ENCODE measurements at places on chromosomes 6 and 20.

GRCh38 chr6:30972816-30973215, 10.7 kb upstream of the MUC21 start:
- DNase-seq: no peak

GRCh38 chr6:144434308-144434990, 149.3 kb downstream of the UTRN start:
- DNase-seq: no peak

DNA sequence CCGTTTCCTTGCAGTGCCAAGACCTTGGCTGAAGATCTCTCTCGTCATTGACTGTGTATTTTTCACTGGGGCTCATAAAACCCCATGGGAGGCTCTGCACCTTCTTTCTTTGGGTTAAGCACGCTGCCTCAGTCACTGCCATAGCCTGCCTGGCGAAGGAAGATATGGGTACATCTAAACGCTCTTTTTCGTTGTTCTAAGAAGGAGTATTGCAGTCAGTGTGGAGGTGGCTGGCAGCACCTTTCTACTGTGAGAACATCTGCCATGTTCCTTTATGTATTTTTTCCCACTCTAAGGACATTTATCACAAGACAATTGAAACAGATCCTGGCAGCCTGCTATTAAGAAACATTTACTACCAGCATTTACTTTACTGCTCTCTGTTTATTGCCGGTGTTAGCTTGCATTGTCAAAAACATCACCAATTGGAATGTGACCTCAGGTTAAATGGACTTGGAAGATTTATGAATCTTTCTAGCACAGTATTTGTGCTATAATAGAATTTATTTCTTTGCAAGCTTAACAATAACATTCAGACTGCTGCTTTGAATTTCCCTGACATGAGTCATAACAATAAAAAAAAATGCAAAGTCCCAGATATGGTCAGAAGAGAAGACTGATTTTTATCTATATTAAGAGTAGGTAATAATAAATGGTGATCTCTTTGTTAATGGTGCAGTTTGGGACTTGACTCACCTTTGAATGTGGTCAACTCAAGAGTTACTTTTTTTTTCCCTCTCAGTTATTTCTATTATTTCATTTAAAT, 62.2 kb upstream of the CLDN20 start:
- DNase-seq: no peak

DNA sequence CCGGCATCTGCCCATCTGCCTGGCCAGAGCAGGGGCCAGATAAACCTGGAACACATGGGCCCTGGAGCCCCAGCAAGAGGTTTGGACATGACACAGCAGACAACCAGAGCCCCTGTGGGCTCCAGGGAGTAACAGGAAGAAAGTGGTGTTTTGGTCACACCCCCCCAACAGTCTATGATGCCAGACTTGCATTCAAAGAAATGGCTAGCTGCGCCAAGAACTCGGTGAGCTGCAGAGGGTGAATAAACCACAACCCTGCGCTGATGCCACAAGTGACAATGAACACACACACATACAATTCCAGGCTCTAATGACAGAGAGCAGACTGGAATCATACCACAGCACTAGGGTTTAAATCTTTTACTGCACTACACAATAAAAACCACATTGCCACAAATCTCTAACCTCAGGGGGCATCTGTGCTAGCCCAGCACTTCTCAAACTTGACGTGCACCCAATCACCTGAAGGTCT, 34.0 kb downstream of the TRERF1 start:
- DNase-seq: peak; percentile 84

DNA sequence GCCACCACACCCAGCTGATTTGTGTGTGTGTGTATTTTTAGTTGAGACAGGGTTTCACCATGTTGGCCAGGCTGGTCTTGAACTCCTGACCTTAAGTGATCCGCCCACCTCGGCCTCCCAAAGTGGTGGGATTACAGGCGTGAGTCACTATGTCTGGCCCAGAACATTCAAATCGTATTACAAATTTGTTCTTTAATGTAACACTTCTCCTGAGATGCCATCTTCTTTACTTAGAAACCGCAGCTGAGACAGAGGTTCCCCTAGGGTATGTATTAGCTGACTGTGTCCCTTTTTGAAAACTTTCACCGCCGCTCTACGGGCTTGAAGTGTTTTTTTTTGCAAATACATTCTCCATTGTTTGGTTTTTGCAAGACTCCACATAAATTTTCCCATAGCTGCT, 62.6 kb downstream of the TOX2 start:
- no peak for DNase-seq

GRCh38 chr20:23131766-23132165, 45.6 kb upstream of the CD93 start:
- no peak for DNase-seq

DNA sequence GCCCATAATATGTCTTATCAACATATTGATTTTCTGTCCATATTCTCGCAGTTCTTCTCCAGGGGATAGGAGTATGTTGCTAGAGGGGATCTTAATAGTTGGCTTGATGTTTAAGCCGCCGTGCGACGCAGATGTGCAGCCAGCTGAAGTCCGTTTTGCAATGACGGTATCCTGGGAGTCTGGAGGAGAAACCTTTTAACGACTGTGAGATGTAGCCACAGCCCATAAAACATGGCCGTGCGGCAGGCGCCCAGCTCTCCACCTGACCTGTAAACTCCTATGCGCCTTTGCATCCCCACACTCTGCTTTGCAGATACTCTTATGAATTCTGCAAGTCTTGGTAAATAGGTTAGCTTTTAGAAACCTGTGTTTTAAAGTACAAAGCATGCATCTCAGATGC, 36.9 kb downstream of the BMP6 start:
- DNase-seq: no peak

DNA sequence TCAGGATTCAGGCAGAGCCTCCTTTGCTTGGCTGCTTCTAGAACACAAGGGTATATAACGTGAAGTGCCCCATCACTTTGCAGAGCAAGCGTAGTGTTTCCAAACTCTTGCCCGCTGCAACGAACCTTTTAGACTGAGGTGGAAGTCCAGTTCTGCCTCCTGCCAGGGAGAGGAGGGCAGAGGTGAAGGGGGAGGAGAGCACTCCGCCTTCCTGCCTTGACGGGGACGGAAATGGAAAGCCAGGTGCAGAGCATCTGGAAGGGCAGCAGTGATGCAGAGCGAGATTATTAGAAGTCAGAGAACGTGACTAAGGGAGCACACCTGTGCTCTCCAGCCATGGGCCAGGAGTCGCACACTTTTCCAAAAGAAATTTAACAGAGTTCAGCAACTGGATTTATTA, 63.4 kb downstream of the RREB1 start:
- DNase-seq: no peak

DNA sequence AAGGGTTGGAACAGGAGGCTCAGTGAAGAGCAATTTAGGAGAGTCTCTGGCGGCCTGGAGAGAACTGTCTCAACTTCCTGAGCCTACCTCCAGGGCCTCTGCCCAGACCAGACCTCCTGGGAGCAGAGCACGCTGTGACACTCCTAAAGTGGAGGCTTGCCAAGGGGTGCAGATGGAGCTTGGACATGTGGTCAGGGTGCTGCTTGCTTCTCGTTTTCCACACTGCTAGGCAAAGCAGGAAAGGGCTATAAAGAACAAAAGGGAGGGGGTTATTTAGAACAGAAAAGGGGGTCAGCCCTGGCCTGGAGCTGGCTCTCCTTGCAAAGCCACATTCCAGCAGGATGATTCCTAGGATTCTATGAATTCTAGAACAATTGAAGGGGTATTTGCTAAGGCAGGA, 145.7 kb upstream of the GGTLC1 start:
- DNase-seq: no peak

DNA sequence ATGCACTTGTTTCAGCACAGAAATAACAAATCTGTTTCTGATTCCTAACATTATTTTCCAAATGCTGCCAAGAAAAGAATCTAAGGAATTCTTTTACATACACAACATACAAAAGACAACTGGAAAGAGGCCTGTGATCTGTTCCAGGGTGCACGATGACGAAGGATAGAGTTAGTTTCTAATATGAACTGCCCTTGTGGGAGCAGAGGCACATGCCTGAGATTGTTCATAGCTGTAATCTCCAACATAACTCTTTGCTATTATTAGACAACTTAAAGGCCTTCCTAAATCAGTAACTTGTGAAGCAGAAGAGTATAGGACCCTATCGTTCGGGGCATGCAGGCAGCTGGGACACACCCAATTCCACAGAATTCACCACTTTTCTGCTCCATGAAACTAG, 41.2 kb upstream of the NHSL1 start:
- no peak for DNase-seq

- DNase-seq: no peak
These were observed 91.9 kb upstream of the NUP153 start for GRCh38 chr6:17798477-17799154.

DNA sequence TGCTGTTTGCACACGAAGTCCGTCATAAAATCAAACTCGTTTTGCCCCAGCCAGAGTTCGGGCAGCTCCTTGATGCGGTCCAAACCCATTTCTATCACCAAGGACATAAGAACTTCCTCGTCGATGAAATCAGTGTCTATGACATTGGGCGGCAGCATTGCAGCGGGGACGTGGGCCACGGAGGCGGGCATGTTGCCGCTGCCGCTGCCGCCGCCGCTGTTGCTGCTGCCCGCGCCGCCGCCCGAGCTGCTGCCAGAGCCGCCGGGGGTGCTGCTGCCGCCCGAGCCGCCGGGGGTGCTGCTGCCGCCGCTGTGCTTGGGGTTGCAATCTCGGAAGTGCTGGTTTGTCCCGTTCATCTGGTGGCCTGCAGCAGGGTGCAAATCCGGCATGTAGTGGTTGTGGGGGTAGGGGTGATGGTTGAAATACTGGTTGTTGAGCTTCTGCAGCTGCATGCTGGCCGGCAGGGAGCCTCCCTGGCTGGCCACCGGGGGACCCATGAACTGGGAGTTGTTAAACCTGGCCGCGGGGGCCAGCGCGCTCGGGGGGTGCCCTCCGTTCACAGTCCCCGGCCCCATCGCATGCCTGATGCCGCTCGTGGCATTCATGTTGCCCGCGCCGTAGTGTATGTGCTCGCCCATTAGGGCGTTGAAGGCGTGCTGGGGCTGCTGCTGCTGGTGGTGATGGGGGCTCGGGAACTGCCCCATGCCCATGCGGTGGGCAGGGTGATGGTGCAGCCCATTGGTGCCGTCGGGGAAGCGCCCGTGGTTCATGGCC, 1.1 kb downstream of the CITED2 start:
- peak; percentile 80 for DNase-seq

GRCh38 chr6:111367393-111368088, 115.5 kb downstream of the REV3L start:
- DNase-seq: peak; percentile 72

- no peak for DNase-seq
These were observed 73.2 kb downstream of the JPH2 start for GRCh38 chr20:44113618-44114376.

- DNase-seq: no peak
These were observed 26.2 kb upstream of the ENPP4 start for GRCh38 chr6:46103441-46104115.

GRCh38 chr20:1998715-1999114, 4.9 kb upstream of the PDYN start:
- no peak for DNase-seq

- DNase-seq: no peak
These were observed 151.8 kb upstream of the HEY2 start for GRCh38 chr6:125597411-125598253.

DNA sequence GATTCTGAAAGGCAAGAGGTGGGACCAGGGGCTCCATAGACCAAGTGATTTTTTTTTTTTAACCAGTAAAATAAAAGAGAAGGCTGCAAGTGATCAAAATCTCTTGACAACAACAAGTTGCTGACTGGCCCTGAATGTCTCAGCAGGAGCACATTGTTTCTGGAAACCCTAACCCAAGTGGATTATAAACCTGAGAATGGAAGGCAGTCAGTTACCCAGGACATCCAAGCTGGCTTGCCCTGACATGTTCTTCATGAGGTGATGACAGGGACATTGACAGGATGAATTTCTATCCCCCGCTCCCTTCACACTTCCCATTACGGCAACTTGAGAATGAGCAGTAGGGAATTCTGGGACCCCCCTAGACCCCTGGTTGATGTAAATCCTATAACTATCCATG, 49.6 kb upstream of the RIPOR2 start:
- DNase-seq: no peak

GRCh38 chr20:60138256-60139220, 180.3 kb downstream of the CDH26 start:
- DNase-seq: peak; percentile 77

- DNase-seq: no peak
These were observed 12.2 kb downstream of the ZNF831 start for GRCh38 chr20:59175861-59176260.

GRCh38 chr6:31906122-31906521, 4.2 kb upstream of the ZBTB12 start:
- no peak for DNase-seq

DNA sequence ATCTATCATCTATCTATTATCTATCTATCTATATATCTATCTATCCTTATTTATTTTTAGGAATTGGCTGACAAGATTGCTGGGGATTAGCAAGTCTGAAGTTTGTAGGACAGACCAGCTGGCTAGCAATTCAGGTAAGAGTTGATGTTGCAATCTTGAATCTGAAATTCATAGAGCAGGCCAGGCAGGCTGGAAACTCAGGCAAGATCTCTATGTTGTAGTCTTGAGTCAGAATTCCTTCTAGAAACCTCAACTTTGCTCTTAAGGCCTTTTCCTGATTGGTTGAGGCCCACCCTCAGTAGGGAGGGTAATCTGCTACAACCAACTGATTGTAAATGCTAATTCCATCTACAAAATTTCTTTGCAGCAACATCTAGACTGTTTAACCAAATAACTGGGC, 19.2 kb downstream of the MAPK13 start:
- DNase-seq: no peak

DNA sequence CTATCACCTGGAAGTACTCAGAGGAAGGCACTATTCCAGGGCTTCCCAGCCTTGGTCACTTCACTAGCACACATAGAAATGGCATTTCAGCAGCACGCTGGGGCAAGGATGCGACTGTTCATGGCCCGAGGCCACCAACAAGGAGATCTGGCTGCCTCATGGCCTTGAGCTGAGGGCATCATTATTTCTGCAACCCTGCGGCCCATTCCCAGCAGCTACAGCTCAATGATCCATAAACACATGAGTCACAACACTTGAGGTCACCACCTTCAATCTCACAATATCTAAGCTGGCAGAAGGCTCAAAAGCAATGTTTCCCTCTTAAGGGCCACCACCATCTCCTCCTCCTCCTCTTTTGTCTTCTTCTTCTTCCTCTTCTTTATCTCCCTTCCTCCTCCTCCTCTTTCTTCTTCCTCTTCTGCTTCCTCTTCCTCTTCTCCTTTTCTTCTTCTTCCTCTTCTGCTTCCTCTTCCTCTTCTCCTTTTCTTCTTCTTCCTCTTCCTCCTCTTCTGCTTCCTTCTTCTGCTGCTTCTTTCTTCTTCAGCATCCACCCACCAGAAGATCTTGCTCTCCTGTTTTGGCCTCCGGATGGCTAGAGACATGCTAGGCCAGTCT, 382.9 kb upstream of the CNR1 start:
- no peak for DNase-seq

GRCh38 chr6:5184878-5185277, 75.9 kb downstream of the LYRM4 start:
- no peak for DNase-seq

All from activated CD4-positive, alpha-beta T cell treated with anti-CD3 and anti-CD28 coated beads, Interleukin-2, amount 50 U/mL, for 16 hours (primary cell).